ENCODE measurements at places on chromosomes 12 and 14.

- no peak for DNase-seq
Measured at GRCh38 chr12:5807090-5807414, 138.0 kb downstream of the ANO2 start.

- DNase-seq = no peak
Measured at GRCh38 chr14:102731871-102732800, 45.1 kb upstream of the TRAF3 start.

DNA sequence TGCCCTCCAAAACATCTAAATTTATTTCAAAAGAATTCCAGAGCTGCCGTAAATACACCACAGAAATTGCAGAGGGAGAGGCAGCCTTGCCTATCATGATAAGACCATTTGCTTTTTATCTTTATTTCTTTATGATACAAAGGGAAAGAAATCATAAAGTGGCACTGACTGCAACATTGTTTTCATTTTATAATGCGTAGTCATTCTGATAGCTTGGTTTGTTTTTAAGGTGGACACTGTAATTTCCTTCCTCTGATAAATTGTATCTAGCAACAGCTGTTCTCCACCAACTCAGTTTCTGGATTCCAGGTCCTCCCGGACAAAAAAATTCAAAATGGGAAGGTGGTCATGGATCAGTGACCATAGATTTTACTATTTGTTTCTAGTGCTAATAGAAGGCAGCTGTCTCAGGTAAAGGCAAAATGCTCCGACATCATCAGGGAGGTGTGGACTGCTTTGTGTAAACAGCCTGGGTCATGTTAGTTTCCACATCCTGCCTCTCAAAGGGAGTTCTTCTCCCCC, 623 bp upstream of the TSPAN8 start:
- DNase-seq = no peak

DNA sequence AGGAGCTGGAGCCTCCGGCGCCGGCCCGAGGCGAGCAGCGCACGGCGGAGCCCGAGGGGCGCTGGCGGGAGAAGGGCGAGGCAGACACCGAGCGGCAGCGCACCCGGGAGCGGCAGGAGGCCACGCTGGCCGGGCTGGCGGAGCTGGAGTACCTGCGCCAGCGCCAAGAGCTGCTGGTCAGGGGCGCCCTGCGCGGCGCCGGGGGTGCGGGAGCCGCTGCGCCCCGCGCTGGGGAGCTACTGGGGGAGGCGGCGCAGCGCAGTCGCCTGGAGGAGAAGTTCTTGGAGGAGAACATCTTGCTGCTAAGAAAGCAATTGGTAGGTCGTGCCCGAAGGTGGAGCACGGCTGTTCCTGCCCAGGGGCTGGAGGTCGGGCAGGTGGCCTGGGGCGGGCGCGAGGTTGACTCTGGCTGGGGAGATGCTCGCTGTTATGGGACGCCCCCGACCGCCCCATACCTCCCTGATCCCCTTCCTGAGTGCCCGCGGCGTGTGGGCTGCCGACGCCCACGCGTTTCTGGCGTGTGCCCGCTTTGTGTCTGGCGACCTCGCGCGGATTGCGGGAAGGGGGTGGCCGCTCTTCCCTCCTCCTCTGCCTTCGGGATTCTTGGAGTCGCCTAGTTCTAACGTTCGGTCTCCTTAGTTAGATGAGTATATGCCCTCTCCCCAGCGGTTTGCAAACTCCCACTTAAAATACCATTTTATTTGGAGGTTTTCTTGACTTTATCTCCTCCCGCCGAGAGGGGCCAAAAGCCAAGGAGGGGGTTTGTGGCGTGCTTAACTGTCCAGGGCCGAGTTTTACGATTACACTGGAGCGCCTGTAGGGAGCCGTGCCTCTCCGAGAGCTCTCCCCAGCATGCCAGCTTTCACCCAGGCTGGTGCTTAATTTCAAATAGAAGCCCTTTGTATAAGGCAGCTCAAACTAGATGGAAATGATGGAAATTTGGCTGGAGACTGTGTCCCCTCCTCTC, 752 bp downstream of the DACT1 start:
- peak; percentile 26 for DNase-seq

GRCh38 chr12:58528271-58528670, 392.0 kb downstream of the LRIG3 start:
- no peak for DNase-seq

GRCh38 chr14:28766469-28766955, at the start of gene FOXG1:
Gene FOXG1 (plus strand): TSS chr14:28766787. CDS start chr14:28767280, 493 bp downstream.
- DNase-seq = no peak

GRCh38 chr12:105409801-105410471, 79.4 kb downstream of the C12orf75 start:
- no peak for DNase-seq

DNA sequence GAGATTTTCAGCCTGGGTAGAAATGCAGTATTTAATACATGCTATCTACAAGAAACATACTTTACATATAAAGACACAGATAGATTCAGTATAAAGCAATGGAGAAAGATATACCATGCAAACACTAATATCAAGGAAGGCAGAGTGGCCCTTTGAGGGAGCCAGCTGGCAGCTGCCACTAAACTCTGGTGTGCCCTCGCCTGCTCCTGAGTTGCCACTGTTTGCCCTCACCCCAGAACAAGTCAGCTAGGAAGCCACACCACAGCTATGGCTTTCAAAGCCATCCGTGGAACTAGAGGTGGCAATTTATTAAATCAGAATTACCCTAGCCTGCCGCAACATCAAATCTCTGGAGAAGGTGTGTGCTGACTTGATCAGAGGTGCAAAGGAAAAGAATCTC, 18.3 kb downstream of the PXN start:
- DNase-seq = no peak

- no peak for DNase-seq
Measured at GRCh38 chr14:104981699-104982541, 3.7 kb upstream of the CLBA1 start.

GRCh38 chr14:101007765-101008164, 104.2 kb upstream of the RTL1 start:
- DNase-seq = no peak

DNA sequence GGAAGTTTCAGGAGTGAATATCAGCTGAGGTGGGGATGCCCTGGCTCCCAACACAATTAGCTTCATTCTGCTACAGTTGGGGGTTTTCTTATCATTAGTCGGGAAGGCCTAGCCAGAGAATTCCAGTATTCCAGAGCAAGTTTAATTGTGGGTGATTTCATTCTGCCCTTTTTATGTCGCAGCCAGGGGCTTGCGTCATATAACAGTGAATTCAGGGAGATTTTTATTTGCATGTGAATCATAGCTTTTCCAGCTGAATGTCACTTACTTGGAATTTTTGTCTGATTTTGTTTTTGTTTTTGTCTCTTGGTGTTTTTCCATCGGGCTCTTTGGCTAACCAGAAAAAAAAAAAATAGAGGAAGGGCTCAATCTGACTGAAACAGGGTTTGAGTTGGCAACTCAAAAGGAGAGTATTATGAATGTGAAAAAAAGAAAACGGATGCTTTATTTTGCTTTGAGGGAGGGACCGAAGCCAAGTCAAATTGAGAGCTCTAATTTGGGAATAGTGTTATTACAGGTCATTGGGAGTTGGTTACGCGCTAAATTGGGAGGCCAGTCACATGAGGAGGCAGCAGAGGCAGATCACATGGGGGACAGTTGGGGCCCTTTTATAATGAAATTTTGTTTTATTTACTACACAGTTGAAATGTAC, 119.4 kb downstream of the SAMD4A start:
- DNase-seq = no peak

- peak; percentile 38 for DNase-seq
Measured at GRCh38 chr14:59187802-59188460, 536 bp upstream of the DAAM1 start.

- no peak for DNase-seq
Measured at GRCh38 chr14:99539491-99539890, 58.3 kb downstream of the CCNK start.

GRCh38 chr14:36508418-36509068, 11.5 kb downstream of the NKX2-1 start:
- DNase-seq = no peak

GRCh38 chr14:101954501-101954900, 9.9 kb upstream of the DYNC1H1 start:
- DNase-seq = no peak

DNA sequence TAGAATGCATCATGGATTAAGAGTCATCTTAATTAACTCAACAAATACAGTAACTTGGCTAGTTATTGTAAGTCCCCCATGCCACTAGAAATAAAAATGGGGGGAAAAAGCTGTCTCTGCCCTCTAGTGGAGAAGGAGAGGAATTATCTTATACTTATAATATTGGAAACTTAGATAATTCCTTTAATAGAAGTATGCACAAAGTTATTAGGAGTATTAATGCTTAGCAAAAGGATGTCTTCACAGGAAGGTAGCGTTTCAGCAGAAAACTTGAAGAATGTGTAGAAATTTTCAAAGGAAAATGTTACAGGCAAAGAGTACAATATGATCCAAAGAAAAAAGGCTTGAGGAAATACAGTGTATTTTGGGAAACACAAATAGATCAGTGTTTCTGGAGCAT, 19.8 kb downstream of the OR5AU1 start:
- no peak for DNase-seq

GRCh38 chr12:19964549-19964948, 403.8 kb upstream of the PDE3A start:
- DNase-seq = no peak

DNA sequence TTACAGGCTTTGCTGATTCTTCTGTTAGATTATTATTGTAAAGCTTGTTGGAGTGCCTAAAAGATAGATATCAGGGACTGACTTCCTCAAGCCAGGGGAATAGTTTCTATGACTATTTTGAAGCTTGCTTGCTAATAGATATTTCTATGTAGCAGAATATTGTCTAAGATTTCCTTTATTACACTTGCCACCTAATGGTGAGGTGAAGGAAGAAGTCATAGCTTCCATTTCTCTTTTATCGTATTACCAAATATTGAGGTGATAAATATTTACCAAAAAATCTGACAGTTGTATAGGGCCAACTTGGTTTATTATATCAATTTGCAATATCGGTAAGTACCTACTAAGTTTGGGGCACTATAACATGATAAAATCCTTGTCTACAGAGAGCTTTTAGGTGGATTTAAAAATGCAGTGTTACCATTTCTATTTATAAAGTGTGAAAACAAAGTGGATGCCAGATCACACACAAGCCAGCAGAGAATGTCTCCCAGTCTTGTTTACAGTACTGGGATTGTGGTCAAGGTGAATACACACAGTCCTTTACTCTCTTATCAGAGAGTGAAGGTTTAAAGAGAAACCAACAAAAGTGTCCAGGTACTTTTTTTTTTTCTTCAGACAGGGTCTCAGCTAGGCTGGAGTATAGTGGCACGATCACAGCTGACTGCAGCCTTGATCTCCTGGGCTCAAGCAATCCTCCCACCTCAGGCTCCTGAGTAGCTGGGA, 137.9 kb downstream of the IGF1 start:
- DNase-seq = no peak

- no peak for DNase-seq
Measured at GRCh38 chr12:124501827-124502226, 65.6 kb downstream of the NCOR2 start.

DNA sequence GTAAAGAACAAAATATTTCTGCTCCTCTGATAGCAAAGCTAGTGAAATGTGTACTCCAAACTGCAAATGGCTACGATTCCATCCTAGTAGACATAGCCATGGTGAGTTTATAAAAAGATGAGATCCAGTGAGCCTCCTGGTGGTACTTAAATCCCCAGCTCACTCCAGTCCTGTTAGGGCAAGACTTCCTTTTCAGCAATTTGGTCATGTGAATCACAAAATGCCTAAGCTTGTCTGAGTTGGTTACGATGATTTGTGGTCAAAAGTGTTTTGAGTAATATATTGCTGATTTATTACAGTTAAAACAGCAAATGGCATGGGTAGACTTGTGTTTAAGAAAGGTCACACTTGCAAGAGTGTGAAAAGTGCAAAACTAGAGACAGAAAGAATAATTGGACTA, 102.7 kb upstream of the NAV3 start:
- DNase-seq = no peak

- DNase-seq = no peak
Measured at GRCh38 chr12:65935906-65936901, 111.9 kb downstream of the HMGA2 start.

GRCh38 chr12:71124835-71125460, 32.9 kb downstream of the TSPAN8 start:
- no peak for DNase-seq

- no peak for DNase-seq
Measured at GRCh38 chr12:39375206-39375808, 67.6 kb downstream of the KIF21A start.

GRCh38 chr12:113862590-113863454, 103.3 kb downstream of the RBM19 start:
- peak; percentile 7 for DNase-seq

DNA sequence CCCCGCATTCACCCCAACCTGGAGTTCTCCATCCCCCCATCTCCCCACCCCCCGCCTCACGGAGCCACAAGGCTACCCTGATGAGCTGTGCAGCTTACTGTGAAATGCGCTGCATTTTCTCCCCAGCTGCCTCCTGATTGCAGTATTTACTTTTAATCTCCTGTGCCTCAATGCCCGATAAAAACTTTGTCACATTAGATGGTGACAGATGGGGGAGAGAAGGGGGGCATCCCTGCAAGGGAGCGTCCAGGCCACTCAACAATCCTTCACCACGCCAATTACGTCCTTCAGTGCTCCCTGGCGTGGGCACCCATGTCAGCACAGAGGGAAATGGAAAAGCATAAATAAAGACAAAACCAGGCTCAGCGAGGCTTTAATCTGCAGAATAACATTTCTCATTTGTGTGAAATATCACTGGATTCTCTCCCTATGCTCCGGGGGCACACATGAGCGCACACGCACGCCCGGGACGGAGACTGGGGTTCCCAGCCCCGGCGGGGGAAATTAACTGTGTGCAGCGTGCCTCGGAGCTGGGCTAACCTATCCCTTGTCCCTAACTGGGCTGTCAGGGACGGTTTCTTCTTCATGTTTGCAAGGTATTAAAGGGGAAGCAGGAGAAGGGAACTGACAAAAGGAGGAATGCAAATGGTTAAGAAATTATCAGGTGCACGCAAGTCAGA, 186.7 kb upstream of the VASH1 start:
- DNase-seq = no peak

DNA sequence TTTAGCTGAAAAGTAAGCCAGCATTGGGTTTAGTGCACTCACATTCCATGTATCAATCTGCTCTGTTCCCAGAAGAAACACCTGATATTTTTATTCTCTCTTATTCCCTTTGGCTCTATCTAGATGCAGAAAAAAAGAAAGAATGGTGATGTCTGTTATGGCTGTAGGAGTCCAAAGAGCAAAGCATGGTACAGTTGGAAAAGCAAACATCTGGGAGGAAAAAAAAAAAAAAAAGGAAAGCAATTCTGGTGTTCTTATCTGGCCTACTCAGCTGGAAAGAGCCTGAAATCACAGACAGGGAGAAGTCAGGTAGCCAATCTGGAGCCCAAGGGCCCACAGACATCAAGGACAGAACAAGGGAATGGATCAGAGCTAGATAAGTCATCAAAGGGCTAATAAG, 293.9 kb downstream of the DUSP6 start:
- DNase-seq = no peak

All from stimulated activated naive CD8-positive, alpha-beta T cell treated with anti-CD3 and anti-CD28 coated beads, Interleukin-15, Interleukin-2, amounts not matched to agents 100 U/mL and 50 U/mL, for 24 hours (primary cell).